ENCODE measurements at places on chromosomes 11 and 22.

GRCh38 chr11:74686792-74687191 lies 44.4 kb downstream of the CHRDL2 start:
- DNase-seq: no peak

DNA sequence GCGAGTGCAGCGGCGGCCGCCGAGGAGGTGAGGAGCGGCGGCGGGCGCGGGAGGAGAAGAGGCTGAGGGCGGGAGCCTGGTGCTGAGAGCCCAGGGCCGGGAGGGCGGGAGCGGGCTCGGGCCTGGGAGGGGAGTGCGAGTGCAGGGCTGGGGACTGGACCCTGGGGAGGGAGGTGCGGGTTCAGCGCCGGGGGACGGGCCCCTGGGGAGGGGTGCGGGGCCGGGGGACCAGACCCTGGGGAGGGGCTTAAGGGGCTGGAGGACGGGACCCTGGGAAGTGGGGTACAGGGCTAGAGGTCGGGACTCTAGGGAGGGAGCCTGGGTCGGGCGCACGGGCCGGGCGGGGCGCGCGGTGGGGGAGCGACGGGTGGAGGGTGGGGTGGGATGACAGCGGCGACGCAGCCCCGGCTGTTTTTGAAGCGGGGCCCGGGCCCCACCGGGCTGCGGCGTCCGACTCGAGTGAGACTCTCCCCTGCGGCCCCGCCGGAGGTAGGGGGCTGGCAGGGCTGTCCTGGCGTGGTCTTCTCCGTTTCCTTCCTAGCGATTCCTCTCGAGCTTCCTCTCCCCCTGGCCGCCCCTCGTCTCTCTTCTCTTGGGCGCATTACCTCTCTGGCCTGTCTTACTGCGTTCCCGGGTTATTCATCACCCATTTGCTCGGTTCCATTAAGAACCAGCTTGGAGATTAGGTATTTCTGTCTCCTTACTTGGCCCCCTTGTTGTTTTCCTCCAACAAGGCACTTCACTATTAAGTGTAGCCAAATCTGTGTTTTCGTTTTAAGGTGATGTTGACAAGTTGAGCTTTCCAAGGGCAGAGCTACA lies 754 bp downstream of the NUP50 start:
- no peak for DNase-seq

DNA sequence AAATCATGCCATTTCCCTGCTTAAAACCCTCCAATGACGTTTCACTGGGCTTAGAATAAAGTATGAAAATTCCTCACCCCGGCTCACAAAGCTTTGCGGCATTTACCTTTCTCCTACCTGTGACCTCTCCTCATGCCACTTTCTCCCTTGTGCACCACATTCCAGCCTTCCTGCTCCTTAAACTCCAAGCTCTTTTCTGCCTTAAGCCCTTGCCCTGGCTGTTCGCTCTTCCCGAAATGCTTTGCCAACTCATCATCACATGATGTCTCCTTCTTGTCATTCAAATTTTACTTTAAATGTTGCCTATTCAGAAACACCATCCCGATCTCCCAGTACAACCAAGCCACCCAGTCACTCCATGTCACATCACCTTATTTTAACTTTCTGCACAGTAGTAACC lies 2.0 kb downstream of the PLEKHA7 start:
- DNase-seq: no peak

GRCh38 chr11:27697679-27698275 lies 2.5 kb downstream of the BDNF start:
- no peak for DNase-seq

GRCh38 chr22:24686280-24686679 lies 83.3 kb downstream of the GGT1 start:
- DNase-seq: no peak

DNA sequence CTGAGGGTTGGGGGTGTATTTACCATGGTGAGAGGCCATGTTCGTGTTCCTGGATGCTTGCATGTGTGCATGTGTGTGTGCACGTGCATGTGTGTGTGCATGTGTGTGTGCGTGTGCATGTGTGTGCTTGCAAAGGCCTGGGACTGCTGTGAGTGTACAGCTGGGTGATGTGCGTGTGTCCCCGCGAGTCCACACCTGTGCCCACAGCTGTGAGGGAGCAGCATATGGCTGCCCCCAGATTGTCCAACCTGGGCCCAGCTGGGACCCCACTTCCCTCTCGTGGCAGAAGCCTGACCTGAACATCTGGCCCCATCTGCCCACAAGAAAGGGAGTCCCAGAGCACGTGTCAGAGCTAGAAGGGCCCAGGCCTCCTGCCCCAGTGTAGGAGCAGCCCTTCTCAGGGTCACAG lies 8.4 kb upstream of the CD248 start:
- DNase-seq: no peak

DNA sequence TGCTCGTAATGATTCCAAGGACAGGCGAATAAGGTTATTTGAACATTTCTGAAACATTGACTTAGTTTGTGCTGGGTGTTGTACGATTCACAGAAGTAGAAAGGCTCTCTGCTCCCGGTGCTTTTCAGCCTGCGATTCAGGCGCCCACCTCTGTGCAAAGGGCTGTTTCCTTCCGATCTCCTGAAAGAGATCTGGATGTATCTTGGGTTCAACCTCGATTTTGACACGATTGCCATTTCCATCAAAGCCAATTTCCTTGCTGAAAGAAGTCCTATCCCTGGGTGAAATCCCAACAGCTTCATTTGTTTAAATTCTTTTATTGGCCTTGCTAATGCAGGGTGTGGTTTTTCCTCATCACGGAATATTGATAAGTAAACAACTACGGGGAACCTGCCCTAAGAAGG lies 1.1 kb upstream of the ZC3H12C start:
- DNase-seq: no peak

- no peak for DNase-seq
These were observed 6.8 kb downstream of the MALAT1 start for GRCh38 chr11:65505466-65506289.

GRCh38 chr11:63939397-63939891 lies 642 bp downstream of the NAA40 start:
- no peak for DNase-seq

- DNase-seq: no peak
These were observed 3.5 kb upstream of the FOXRED2 start for GRCh38 chr22:36510384-36510783.

GRCh38 chr11:112932593-112932992 lies 28.6 kb upstream of the NCAM1 start:
- no peak for DNase-seq

GRCh38 chr22:27598792-27599191 lies 202.8 kb downstream of the MN1 start:
- no peak for DNase-seq

GRCh38 chr11:108302121-108302785 lies 79.4 kb downstream of the ATM start:
- no peak for DNase-seq

- DNase-seq: no peak
These were observed 270.5 kb downstream of the TENM4 start for GRCh38 chr11:79170321-79170720.

DNA sequence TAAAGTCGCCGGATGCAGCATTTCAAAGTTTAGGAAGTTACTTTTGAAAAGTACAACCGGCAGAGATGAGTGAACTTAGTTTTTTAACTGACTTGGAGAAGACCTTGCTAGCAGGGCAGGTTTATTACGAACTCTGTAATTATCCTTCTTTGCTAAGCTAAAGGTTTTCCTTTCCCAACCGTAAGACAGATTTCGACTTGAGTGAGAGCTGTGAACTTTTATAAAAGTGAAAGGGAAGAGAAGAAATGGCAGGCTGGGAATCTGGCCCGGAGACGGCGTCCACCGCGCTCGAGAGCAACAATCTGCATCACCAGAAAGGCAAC lies 659 bp upstream of the TEAD1 start:
- DNase-seq: no peak

- no peak for DNase-seq
These were observed 2.9 kb upstream of the SLC6A5 start for GRCh38 chr11:20596205-20597153.

GRCh38 chr22:23047265-23047664 lies 23.1 kb upstream of the GNAZ start:
- DNase-seq: no peak

DNA sequence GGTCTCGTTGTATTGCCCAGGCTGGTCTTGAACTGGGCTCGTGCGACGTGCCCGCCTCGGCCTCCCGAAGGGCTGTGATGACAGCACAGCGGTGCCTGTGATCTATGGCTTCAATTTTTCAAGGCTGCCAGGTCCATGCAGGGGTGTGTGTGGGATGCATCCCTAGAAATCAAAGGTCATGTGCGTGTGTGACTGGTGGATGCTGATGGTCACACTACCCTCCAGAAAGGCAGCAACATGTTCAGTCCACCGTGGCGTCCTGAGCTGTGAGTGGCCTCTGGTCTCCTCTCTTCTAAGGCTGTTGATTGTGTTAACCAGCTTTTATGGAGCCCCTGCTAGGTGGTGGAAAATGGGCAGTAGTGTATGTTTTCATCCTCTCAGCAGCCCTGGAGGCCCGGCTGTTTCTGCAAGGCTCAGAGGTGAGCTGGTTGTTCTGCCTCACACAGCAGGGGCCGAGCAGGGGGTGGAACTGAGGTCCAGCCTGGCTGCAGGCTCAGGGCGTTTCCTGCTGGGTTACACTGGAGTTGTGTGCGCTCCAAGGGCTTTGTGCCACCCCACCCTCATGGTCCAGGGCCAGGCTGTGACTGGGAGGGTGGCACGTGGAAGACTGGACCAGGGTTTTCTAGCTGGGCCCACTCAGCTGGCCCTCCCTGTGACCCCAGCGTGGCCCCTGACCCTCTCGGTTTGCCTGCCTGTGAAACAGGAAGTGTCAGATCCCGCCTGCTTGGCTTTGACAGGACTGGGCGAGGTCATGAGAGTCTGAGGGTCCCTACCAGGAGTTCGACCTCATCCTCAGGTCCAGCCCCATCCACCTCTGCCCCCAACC lies 7.7 kb downstream of the BIK start:
- no peak for DNase-seq

DNA sequence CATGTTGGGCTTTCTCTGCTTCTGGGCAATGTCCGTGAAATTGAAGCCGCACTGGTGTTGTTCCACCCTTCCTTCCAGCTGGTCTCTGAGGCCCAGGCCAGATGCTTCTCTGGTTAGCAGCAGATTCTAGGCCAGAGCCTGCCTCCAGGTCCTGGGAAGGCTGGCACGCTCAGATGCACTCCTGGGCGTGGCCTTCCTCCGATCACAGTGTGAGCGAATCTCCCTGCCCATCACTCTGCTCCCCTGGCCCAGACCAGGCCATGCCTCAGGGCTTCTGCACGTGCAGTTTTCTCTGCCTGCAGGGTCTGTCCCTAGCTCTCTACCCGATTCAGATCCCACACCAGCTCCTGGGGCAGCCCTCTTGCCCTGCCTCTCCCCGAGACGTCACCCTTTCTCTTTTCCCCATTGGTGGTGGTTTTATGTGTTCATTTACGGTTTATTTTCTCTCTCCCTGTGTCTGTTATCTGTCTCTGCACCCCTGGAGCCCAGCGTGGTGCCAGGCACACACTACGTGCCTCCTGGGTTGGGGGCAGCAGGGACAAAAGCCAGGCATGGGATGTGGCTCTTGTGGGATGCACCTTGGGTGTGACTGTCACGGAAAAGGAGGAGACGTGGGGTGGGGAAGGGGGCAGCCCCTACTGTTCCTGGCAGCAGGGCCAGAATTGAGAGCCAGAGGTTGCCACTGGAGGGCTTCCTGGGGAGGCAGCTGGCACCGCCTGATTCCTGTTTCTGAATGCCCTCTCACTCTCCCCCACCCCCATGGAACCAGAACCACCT lies 66.0 kb downstream of the KCNQ1 start:
- DNase-seq: no peak

- DNase-seq: no peak
These were observed 18.8 kb upstream of the ZBTB16 start for GRCh38 chr11:114040706-114041211.

- no peak for DNase-seq
These were observed 100.0 kb downstream of the PTPRJ start for GRCh38 chr11:48080301-48080861.

- no peak for DNase-seq
These were observed 102.1 kb upstream of the IGLL5 start for GRCh38 chr22:22785316-22786065.

DNA sequence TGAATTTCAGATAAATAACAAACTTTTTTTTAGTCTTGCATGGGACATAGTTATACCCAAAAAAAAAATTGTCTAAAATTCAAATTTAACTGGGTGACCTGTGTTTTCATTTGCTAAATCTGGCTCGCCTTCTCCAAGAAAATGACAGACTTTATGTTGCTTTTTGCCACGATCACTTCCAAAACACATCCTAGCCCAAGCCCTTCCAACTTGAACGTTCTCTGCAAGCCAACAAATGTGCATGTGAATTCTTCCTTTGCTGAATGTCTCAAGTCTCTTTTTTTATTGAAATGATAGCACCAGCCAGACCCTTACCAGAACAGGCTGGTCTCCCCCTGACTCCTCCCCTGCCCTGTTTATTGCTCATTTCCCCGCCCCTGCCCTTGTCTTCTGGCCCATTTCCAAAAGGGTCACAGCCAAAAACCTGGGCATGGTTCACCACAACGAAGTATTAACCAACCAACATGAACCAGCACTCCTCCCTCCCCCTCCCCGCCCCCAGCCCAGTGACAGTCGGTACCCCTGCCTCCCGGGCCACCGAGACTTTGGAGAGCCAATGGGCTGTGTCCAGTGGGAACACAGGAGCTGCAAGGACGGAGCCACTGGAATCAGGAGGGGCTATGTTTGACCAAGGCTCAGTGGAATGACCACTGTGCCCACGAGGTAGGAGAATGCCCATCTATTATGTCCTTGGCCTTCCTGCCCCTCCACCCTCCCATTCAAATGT lies 63.2 kb downstream of the BTG4 start:
- no peak for DNase-seq

DNA sequence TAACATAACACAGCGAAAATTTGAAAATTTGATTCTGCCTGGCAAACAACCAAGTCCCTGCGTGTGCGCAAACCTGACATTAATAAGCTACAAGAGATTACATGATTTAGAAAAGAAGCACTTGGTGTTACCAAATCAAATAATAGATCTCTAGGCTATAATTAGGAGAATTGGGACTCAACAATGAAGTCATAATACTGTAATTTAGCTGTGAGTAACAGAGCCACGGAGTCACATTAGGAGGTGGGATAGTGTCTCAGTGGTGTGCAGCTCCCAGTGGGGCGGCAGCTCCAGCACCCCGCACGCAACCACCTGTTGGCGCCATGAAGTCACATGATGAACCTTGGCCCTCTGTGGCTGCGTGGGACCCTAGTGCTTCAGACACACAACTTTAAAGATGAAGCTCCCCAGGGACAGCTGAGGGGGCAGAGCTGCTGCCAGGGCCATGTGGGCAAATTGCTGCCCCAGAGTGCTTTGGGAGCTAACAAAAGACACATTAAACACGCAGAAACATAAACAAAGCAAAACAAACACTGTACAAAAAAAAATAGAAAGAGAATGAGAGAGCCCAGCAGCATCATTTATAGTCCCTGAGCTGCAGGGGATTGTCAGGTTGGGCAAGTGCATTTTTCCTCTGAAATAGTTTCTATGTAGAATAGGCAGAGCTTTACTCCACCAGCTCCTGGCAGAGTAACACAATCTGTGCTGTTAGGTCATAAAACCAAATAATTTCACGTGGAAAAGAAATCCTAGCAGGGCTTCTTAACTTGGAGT lies 605.6 kb downstream of the SOX6 start:
- DNase-seq: no peak

All from right renal pelvis (tissue), 4 donors.